ENCODE measurements at places on chromosomes 7 and 10.

GRCh38 chr10:45425621-45426563 is 51.9 kb downstream of the ALOX5 start:
- no peak for DNase-seq

DNA sequence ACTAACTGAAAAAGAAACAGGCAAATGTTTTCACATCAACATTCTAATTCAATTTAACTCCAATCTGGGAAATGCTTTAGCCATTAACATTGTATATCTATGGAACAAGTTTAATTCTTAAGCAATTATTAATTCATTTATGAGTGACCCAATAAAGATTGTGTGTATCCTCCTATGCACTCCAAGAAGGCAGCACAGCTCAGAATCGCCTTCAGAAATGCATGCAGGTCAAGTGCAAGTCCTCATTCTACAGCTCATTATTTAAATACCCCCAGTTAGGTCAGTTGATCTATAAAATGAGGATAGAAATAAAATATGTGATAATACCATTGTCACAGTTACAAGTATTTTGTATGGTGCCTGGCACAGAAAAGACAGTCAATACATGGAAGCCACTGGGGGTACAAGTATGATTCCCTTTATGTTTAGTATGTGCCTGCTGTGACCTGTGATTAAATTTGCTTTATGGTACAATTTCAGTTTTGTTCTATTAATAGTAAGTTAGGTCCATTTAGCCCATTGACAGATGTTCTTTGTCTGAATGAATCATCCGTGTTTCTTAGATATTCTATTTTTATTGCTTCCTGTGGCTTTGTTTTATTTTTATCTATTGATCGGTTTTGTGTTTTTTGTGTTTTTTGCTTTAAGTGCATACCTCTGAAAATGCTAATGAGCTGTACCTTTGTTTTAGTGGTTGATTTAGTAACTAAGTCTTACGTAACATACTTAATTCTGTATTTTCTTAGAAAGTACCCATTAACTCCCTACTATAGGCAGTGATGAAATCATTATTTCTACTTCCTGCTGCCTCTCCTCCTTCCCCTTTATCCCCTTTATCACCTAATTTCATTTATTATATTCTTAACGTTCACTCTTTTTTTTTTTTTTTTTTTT is 42.8 kb downstream of the CPXM2 start:
- DNase-seq, result no peak

GRCh38 chr10:14425034-14425433 is 94.3 kb upstream of the FRMD4A start:
- no peak for DNase-seq

DNA sequence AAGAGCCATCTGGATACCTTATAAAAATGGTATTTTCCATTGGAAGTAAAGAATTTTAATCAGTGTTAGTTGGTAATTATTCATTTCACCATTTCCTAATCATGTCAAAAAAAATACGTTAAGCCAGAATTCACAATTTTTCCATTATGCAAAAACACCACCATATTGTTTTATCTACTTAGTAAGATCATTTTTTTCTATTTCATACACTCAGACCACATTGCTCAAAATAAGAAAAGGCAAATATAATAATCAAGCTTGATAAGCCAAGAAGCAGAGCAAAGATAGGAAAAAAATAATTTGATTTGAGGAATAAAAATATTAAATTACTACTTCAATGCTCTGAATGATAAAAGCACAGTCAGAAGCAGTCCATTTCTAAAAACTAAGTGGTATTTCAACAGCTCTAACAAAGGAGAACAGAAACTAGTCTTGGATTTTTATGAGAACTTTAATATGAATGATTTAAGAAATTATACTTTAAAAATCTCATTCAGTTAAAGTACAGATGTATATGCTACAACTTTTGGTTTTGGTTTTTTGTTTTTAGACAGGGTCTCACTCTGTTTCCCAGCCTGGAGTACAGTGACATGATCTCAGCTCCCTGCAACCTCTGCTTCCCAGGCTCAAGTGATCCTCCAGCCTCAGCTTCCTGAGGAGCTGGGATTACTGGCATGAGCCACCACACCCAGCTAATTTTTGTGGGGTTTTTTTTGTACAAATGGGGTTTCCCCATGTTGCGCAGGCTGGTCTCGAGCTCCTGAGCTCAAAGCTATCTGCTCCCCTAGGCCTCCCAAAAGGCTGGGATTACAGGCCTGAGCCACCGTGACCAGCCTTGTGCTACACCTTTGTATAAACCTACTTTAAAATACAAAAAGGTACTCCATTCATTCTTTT is 46.6 kb downstream of the LRRN3 start:
- DNase-seq, result no peak

- no peak for DNase-seq
Observed at GRCh38 chr7:29326864-29327263, 132.3 kb downstream of the CHN2 start.

- no peak for DNase-seq
Observed at GRCh38 chr10:55966101-55966500, 395.0 kb downstream of the ZWINT start.

GRCh38 chr10:84178160-84178609 is 4.6 kb downstream of the GPR15LG start:
- no peak for DNase-seq

GRCh38 chr7:37216923-37217322 is 231.7 kb downstream of the ELMO1 start:
- DNase-seq, result no peak

GRCh38 chr7:142110638-142111037 is 880 bp upstream of the MGAM2 start:
- DNase-seq, result no peak

GRCh38 chr10:106941297-106942034 is 223.0 kb downstream of the SORCS1 start:
- no peak for DNase-seq

GRCh38 chr10:13956826-13957225 is 370.1 kb downstream of the PRPF18 start:
- DNase-seq, result no peak

DNA sequence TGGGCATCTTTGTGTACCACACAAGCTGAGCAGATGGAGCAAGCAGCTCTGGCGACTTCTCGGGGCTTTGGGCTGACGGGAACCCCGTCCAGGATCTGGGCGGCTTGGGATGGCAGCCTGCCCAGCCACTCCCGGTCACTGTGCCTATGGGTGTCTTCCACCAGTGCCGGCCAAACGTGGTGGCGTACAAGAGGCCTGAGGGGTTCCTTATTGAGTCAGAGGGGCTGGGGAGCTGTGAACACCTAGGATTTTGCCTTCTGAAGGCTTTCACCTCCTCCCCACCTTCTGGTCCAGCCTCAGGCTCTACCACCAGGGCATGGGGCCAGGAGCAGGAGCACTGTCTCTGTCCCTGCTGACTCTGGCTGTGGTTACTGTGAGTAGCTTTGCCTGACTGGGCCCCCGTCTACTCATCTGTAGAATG is 71.8 kb upstream of the PPIF start:
- DNase-seq, result no peak

DNA sequence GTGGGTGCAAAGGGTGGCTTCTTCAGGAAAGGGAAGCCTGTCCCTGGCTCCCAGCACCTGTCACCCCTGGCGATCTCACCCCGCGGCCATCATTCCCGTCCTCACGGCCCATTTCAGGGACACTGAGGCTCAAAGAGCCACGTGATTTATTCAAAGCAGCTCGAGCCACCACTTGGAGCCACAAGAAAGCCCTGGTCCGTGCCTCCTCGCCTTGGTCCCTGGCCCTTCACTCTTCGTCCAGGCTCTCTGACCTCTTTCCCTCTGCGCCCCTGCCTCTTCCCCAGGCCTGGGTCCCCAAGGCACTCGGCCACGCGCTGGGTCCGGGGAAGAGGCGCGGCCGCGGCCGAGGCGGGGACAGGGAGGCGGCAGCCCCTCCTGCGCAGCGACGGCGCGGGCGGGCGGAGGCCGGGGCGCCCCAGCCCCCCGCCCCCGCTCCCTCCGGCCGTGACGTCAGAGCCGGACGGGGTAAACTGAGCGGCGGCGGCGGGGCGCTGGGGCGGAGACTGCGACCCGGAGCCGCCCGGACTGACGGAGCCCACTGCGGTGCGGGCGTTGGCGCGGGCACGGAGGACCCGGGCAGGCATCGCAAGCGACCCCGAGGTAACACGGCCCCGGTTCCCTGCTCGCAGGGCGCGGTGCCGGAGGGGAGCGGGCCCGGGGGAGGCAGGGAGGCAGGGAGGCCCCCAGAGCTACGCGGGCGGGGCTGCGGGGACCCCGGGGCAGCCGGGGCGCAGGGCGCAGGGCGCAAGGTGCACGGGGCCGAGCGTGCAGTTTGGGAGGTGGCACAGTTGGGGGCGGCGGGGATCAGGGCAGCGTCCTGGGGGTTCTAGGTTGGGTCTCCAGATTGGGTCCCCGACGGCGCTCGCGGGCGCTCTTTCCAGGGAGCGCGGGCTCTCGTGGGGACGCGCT is at the start of gene SLC18A2:
TSS of gene SLC18A2 (plus strand) at position 494 of the 909 bp plus-strand sequence. CDS start 580 bp downstream, outside the sequence.
- no peak for DNase-seq

DNA sequence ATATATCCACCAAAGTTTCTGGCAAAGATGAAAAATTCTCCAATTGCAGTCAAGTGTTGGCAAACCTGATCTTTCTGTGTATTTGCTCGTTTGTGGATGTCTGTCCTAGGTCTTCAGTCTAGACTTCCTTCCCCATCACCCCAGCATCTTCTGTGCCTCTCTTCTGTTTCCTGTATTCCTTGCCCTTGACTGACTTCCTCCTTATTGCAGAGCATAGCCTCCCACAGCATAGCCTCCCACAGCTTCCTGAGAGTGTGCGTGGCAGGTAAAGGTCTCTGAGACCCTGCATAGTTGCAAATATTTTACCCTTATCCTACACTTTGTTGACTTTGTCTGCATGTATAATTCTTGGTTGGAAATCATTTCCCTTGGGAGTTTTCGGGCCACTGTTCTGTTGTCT is 18.4 kb downstream of the SLC18A2 start:
- DNase-seq, result no peak

DNA sequence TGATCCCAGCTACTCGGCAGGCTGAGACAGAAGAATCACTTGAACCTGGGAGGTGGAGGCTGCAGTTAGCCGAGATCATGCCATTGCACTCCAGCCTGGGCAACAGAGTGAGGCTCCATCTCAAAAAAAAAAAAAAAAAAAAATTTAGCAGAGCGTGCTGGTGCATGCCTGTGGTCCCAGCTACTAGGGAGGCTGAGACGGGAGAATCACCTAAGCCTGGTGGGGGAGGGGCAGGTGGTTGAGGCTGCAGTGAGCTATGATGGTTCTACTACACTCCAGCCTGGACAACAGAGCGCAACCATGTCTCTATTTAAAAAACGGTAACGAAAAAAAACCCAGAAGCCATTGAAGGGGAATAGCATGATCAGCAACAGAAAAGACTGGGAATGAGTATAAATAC is 89.9 kb downstream of the ARHGAP12 start:
- no peak for DNase-seq

GRCh38 chr10:45302573-45302972 is 12.8 kb downstream of the OR13A1 start:
- DNase-seq, result no peak

DNA sequence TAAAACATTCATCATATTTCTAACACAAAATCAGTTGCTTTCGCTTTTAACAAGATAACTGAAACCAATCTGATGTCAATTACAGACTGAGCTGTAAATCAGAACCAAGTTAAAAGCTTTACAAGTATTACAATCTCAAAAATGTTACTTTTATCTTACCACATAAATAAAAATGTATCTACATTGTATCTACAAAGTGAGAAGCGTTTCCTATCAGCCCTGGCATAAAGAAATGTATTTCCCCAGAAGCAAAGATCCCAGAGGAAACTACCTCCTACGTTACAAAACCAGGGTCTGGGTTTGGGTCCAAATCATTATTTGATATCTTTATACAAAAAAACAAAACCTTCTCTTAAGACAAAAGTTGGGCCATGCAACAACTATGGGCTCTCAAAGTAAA is 2.6 kb downstream of the SMURF1 start:
- DNase-seq, result no peak

GRCh38 chr10:103872137-103872931 is 17.0 kb upstream of the SH3PXD2A start:
- no peak for DNase-seq

DNA sequence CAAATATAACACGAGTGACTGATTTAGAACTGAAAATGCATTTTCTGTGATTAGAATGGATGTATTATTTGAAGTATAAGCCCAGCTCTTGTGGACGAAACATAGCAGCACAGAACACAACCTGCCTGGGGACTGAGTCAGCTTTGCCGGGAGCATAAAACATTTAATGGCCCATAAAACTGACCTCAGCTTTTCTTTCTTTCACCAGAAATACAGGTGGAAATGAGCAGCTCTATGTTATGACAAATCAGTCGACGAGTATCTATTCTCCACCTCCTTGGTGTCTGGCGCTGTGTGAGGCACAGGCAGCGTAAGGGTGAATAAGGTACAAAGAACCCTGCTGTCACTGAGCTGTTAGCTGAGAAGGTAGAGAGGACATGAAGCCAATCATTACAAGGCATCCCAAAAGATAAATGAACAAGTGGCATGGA is 471.6 kb upstream of the AKR1E2 start:
- no peak for DNase-seq

GRCh38 chr7:95476072-95476847 is 9.5 kb upstream of the ASB4 start:
- no peak for DNase-seq

DNA sequence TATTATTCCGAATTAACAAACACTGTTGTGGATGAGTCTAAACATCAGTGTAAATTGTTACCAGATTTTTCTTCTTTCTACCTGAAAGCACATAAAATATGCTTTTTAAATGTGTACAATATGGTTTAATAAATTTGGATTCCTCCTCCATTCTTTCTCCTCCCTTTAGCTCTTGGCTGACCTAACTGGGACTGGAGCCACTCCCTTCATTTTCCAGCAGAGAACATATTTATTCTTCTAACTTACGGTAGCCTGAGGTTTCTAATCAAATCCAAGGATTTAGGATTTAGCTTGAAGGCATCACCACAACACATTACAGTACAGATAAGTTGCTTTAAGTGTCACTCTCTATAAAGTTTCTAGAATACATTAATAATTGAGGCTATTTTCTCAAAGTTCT is 88.2 kb upstream of the SEMA3C start:
- DNase-seq, result no peak

DNA sequence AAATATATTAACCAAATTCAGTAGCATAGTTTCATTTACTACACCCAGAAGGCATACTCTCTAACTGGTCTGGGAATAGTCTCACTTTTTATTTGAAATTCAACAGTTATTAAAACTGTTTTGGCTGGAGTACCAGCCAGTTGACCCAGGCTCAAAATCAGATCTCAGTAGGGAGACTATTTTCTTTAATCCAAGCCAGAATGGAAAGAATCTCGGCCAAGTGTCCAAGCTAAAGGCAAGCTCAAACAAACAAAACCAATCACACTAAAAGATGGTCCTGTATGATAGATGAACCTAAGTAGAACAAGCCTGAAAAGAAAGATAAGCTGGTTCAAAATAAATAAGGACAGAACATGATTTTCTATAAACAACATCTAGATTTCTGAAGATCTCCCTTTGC is 259.6 kb upstream of the POM121L12 start:
- no peak for DNase-seq

GRCh38 chr7:29805886-29806207 is 461 bp upstream of the WIPF3 start:
- DNase-seq, result no peak

- DNase-seq, result no peak
Observed at GRCh38 chr10:122255509-122256301, 15.4 kb upstream of the BTBD16 start.

All from stimulated activated CD8-positive, alpha-beta memory T cell treated with anti-CD3 and anti-CD28 coated beads, Interleukin-2, amount 100 ng/mL, for 1 hour (primary cell).